Stimulated activated CD4-positive, alpha-beta T cell treated with anti-CD3 and anti-CD28 coated beads, Interleukin-2, amount 100 ng/mL, for 24 hours (primary cell): ENCODE measurements at places on chromosomes 4 and X.

- no peak for DNase-seq
Measured at GRCh38 chrX:68409194-68409593, 24.1 kb downstream of the OPHN1 start.

DNA sequence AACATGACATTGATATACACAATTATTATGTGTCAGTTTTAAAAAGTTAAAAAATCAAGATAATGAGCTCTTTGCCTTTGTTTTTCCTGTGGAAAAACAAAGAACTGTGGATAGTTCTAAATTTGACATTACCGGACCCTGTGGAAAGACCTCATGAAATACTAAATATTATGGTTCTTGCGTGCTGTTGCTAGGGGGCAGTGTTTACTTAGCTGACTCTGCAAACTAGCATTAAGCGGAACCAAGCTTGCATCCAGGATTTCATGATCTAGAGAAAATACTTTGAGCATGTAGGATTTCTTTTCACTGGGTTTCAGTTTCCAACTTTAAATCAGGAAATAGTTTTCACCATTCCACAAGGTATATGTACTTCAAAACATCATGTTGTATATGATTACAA is 33.6 kb downstream of the CLCN4 start:
- DNase-seq = no peak

DNA sequence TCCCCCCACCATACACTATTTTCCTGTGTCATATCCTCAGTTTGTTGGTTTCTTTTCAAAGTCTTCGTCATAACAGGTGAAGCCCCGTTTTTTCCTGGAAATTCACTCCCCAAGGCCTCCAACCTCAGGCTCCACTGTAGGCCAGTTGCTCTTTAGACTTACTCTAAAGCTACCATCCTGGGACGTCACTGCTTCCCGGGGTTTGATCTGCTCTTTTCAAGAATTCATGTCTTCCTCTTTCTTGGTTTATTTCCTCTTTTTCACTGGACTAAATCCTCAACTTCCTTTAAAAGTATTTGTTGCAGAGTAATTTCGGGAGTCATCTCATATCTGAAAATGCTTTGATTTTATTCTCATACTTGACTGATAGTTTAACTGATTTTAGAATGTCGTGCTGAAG is 6.5 kb upstream of the SERTM2 start:
- DNase-seq = no peak

DNA sequence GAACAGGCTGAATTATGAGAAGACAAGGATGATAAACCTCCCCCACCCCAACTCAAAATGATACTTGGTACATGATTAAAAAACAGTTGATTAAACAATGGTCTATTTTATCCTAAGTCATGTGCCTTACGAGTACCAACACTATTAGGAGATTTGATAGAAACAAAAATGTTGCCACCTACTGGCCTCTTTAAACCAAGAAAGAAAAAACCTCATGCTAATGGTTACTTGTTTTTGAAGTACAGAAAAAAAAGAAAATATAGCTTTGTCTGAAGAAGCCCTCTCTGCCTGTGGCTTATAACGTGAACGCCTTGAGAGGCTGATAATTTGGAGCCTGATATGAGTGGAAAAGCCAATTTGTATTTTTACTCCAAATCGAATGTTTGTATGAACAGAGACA is 538.2 kb downstream of the DMD start:
- DNase-seq = no peak

DNA sequence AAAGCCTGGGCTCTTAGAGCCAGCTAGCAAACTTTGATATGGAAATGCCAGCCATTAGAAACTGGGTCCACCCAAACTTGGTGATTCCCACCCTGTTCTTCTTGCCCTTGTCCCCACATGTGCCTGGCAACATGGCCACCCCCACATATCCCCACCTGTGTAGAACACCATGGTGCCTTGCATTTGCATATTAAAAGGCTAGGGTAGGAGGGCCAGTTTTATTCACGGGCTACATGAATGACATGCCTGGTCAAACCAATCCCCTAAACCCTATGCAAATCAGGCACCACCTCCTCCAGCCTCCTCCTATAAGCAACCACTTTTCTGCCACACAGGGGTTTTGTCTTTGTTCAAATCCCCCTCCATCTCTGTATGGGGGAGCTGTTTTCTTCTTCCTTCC is 104.9 kb downstream of the CLNK start:
- DNase-seq = no peak

GRCh38 chr4:138775489-138775888 is 240.1 kb upstream of the NOCT start:
- DNase-seq = no peak

- no peak for DNase-seq
Measured at GRCh38 chrX:148804579-148805355, 304.4 kb downstream of the AFF2 start.

- DNase-seq = no peak
Measured at GRCh38 chrX:112868586-112868985, 28.0 kb upstream of the AMOT start.

GRCh38 chr4:109406337-109406931 is 27.2 kb upstream of the SEC24B start:
- no peak for DNase-seq

DNA sequence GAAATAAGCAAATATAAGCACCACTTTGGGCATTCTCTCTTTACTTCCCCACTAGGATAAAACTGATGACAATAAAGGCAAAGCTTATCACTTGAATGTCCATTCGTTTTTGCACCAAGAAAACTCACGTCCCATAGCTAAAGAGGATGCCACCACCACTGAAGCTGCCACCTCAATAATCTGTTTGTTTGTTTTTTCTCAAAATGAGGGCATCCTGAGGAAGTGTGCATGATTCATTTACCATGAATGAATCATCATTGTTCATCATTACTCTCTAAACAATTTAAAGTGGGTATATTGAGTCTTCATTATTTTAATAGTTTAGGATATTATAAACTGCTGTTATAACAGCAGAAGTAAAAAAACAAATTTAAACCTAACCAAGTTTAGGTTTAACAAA is 168.2 kb downstream of the DCTD start:
- DNase-seq = no peak

DNA sequence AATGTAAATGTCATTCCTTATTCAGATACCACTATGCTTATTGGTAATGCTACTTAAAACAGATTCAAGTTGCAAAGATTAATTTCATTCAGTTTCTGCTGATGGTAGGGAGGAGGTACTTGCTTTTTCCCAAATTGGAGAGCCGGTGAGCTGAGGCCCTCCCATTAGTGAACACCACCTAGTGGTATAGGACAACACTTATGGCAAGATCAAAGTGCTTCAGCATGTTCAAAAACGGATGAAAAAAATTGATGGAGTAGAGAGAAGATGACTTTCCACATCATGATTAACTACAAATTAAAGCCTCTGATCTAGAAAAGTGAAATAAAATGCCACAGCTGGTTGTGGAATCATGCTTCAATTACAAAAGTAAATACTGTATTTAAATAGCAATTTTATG is 112.9 kb downstream of the MBNL3 start:
- no peak for DNase-seq

- no peak for DNase-seq
Measured at GRCh38 chrX:16268206-16268605, 100.9 kb downstream of the MAGEB17 start.

- DNase-seq = no peak
Measured at GRCh38 chr4:143668930-143669552, 31.4 kb downstream of the FREM3 start.

DNA sequence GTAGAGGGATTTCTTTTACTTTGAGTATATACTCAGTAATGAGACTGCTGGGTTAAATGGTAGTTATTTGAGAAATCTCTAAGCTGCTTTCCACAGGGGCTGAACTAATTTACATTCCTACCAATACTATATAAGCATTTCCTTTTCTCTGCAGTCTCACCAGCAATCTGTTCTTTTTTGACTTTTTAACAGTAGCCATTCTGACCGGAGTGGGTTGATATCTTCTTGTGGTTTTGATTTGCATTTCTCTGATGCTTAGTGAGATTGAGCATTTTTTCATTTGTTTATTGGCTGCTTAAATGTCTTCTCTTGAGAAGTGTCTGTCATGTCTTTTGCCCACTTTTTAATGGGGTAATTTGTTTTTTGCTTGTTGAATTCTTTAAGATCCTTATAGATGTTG is 43.3 kb downstream of the SPCS3 start:
- DNase-seq = no peak

GRCh38 chr4:175823015-175823742 is 11.1 kb upstream of the GPM6A start:
- DNase-seq = no peak

DNA sequence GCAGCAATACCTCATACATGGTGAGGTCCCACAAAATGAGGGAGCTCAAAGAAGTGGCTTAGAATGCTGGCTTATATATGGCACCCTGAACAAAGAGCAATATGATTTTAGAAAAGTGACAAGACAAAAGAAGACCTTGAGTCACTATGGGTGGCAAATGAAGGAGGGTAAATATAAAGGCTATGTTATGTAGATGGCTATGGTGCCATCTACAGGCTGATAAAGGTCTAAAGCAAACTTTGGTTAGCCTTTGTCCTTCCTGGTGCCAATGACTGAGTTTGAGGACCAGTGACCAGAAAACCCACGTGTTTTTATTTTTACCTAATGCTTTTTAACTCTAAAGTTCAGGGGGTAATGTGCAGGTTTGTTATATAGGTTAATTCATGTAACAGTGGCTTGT is 151.8 kb downstream of the CCNG2 start:
- no peak for DNase-seq

DNA sequence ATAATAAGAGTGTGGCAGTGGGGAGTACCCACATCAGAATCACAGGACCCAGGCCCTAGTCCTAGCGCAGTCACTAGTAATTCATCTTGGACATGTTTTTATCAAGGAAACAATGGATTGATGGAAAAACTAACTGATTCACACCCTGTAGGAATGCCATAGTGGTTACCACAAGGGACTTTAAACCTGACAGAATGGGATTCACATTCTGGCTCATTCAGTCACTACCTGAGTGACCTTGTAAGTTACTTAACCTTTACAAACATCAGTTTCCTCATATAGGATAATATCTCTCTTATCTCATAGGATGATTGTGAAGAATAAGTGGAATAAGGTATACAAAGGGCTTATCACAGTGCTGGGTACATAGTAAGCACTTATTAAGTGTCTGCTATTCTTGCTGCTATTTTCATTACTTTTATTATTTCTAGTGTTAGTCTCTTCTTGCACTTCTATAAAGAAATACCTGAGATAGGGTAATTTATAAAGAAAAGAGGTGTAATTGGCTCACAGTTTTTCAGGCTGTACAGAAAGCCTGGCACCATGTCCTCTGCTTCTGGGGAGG is 247.5 kb upstream of the KLF3 start:
- DNase-seq = no peak

DNA sequence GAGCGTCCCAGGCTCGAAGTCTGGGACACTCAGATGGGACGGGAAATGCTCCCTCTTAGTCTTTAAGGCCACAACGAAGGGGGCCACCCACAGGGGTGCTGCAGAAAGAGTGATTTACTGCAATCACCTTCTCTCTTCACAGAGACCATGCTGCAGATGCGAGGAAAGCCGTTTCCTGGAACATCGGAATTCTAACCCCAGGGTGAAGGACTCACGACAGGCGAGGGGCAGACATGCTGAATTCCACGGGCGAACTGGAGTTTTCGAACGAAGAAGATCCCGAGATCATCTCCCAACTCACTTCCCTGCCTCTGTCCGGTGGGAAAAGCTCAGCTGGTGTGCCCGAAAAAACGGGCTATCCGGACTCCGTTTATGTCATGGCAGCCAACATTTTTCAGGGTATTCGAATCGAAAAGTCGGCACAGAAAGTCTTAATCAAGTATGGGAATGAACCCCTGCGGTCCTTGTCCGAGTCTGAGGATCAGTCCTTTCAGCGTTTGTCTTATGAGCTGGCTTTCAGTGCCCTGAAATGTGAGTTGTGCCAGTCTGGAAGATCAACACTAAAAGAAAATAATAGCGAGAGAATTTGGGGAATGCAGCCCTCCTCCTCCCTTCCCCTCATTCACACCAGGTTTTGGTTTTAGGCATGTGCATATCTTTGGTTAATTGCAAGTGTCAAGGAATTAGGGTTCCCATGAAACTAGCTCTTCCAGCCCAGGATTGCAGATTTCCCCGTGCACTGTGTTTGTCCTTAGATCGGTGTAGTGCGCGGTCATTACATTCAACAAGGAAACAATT is 905 bp downstream of the NSUN7 start:
- DNase-seq = no peak

DNA sequence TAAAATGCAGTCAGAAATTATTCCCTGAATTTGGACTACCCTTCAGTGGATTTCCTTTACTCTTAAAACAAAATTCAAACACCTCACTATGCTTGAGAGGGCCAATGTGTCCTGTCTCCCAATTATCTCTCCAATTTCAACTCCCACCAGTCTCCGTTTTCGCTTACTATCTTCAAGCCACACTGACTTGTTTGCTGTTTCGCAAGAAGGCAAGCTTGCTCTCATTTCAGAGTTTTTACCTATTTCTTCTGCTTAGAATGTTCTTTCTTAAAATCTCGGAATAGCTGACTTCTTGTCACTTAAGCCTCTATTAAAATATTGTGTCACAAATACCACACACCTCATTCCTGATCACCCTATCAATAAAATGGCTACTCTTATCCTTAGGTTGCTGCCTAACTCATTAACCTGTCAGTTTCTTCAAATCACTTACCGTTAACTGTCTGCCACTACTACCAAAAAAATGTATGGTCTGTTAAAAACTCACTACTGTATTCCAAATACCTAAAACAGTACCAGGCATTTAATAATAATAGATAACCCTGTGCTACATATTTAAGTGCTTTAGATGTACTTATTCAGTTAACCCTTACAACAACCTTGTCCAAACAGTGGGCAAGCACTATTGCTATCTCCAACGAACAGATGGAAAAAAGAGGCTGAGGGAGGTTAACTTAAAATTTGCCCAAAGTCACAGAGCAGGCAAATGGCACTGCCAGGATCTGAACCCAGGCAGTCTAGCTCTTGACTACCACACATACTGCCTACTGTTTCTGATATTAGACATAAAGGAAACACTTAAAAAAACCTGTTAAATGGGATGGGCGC is 2.9 kb downstream of the UBA6 start:
- DNase-seq = no peak

DNA sequence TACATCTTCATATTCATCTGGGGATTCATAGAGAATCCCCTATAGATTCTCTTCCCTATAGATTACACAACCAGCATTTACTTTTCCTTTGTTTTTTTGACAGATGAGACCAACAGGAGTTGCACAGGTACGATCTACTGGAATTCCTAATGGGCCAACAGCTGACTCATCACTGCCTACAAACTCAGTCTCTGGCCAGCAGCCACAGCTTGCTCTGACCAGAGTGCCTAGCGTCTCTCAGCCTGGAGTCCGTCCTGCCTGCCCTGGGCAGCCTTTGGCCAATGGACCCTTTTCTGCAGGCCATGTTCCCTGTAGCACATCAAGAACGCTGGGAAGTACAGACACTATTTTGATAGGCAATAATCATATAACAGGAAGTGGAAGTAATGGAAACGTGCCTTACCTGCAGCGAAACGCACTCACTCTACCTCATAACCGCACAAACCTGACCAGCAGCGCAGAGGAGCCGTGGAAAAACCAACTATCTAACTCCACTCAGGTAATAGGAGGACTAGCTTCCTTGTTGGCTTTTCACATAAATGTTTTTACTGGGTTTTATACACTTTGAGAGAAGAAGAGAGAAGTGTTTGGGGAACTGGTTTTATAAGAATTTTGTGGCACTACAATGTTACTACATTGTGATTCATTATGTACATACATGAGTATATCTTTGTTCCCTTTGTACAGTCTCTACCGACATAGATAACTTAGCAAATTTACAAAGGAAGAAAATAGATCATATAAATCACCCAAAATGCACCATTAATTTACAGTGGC is 137.2 kb downstream of the DIPK2B start:
- DNase-seq = no peak
